ENCODE measurements at places on chromosomes 5 and 9.
A peak's percentile ranks its signal among the peaks of the same experiment; 100 is the strongest.

GRCh38 chr5:145939540-145940065 lies 3.2 kb downstream of the SH3RF2 start:
- DNase-seq = no peak

DNA sequence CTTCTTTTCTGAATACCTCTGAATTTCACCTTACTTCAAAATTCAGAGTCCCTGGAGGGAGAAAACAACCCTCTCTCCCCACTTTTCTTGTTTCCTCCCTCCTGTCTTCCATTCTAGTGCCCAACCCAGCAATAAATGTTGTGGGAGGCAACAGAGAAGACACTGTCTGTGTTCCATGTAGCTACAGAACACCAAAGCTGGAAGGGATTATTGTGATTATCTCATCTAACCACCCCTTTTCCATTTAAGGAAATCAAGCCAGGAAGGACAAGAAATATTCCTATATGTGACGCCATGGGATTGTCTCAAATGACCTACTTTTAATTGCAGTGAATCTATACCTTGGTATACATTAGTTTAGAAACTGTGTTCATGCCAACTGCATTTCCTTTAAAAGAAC lies 476.6 kb upstream of the TNC start:
- no peak for DNase-seq

GRCh38 chr5:132063090-132063911 lies 2.8 kb downstream of the IL3 start:
- peak; percentile 60 for DNase-seq

- DNase-seq = no peak
Observed at GRCh38 chr9:125397736-125398135, 136.1 kb downstream of the GAPVD1 start.

DNA sequence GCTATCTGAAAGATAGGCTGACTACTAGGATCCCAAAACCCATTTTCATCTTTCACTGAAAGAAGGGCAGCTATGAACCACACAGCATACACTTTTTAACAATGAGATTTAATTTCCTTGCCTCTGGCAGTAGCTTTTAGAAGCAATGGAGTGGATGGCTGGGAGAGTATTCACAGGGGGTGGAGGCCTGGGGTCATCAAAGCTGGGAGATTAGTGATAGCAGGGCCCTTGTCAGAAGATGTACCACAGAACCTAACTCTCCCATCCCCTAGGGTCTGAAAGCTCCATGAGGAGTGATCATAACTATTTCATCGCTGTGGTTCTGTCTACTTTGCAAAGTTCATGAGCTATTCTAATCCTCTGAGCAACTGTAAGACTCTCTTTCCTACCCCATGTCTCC lies 332.2 kb downstream of the PRELID2 start:
- DNase-seq = no peak
